Tibial nerve (tissue), 4 donors: ENCODE measurements at places on chromosomes 2 and 18. TPM values are rescaled to one million over a fixed set of nuclear protein-coding genes. Genes with fewer than 3 reads are reported as not detected.
A peak's percentile ranks its signal among the peaks of the same experiment; 100 is the strongest.

- no peak for DNase-seq
Measured at GRCh38 chr2:42232024-42232423, 62.9 kb downstream of the EML4 start.

IL1A gene
- total RNA-seq: 1.1 TPM

- no peak for DNase-seq
Measured at GRCh38 chr2:223897669-223898330, 47.3 kb downstream of the WDFY1 start.

PIEZO2 gene
- 26.4 TPM for total RNA-seq

ATL2 gene
- 65.7 TPM for total RNA-seq

DNA sequence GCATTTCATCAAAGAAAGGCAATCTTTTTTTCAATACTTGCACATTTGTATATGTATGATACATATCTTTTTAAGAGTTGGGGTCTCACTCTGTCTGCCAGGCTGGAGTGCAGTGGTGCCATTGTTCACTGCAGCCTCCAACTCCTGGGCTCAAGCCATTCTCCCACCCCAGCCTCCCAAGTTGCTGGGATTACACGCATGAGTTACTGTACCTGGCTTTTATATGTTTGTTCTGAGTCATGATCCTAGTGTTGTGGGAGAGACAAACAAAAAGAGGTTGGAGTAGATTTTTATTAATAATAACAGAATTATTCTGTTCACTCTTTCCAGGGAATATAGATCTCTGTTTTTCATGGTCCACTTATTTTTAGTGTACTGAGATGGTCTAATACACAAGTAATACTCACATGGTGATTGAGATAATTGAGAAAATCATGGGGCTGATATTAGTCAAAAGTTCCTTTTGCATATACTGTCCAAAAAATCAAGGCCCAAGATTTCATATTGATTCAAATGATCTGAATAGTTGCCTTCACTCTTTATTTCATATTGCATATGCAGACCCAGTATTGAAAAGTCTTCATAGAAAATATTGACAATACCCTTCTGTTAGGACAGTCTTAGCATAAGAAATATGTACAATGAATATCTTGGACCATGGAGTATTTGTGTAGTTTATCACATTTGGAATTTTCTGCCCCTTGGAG lies 138.3 kb downstream of the FMNL2 start:
- no peak for DNase-seq

DNA sequence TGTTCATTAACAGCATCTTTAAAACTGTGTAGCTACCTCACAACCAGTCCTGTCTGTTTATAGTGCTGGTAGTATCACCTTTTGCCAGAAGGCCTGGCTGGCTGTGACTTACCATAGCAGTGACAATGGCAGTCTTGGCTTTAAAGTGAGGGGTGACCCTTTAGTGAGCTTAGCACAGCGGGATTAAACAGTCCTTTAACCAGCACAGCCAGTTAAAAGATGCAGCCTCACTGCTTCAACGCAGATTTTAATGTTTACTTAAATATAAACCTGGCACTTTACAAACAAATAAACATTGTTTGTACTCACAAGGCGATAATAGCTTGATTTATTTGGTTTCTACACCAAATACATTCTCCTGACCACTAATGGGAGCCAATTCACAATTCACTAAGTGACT lies 7.0 kb downstream of the RRM2 start:
- no peak for DNase-seq

DNA sequence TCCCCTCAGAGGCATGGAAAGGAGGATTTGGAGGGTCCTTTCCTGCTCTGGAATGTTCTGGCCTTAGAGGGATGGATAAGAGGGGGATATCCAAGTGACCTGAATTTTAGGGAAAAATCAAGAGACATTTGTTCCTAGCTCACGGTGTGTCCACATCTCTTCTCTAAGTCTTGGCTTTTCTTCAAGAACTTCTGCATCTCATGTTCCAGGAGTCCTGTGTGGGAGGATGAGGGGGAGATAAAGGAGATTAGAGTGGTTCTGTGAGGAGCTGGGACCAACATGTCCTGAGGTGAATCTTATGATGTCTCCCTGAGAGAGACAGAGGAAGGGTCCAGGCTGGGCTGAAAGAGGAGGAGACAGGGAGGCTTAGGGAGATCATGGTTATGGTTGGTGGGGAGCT lies 11.7 kb downstream of the EMX1 start:
- DNase-seq: no peak

DNA sequence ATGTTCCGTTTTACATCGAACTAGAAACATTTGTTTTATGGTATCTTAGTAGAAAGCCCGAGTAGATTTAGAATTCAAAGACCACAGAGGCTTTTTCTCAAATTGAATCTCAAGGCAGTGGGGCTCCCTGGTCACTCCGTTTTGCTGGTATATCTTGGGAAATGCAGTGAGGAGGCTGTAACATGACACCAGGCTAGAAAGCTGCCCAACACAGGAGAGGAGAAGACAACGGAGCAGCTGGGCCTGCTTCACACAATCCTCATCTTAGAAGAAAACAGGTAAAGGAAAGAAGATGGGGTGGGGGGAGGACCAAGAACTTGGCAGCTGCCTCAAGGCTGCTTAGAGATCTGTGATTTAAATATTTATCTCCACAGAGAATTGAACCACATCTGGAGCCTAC lies 38.3 kb upstream of the EPB41L3 start:
- DNase-seq: no peak

DNA sequence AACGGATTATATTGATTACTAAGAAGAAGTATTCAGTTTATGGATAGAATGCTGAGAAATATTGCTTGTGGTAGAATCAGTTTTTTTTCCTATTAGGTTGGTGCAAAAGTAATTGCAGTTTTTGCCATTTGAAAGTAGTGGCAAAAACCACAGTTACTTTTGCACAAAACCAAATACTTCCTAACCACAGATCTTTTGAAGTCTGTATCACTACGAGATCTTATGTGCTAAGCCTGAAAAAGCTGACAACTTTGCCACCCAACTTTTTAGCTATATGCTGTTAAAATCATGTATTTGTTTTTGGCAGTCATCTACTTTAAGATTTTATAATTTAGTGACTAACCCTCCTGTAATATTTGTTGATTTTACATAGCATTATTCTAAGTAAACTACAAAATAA lies 24.6 kb downstream of the DNAJC10 start:
- DNase-seq: no peak

GRCh38 chr2:240387669-240388358 lies 47.6 kb upstream of the GPC1 start:
- DNase-seq: peak; percentile 44

GRCh38 chr2:162795312-162795711 lies 43.3 kb downstream of the KCNH7 start:
- no peak for DNase-seq

AP1S3 gene
- 1.0 TPM for total RNA-seq

DNA sequence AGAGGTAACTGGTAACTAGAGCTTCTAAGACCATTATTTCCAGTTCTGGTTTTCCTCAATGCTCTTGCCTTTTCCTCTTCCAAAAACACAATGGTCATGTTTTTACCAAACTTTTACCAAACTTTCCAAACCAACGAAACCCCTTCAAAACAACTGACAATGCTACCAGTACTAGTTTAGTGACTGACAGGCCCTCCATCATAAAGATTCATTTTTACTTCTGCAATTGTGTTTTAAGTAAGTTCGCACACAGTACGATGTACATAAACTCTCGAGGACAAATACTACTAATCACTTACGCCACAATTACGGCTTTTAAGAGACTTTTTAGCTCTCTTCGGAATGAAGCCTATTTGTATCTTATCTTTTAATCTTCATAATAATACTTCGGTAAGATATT lies 900 bp downstream of the C18orf32 start:
- DNase-seq: no peak

COL5A2 gene
- 45.3 TPM for total RNA-seq
